ENCODE measurements at places on chromosomes 3 and 15.

- DNase-seq, result peak; percentile 67
Observed at GRCh38 chr15:39976291-39977274, 42.7 kb downstream of the EIF2AK4 start.

GRCh38 chr3:128263118-128263517, 109.8 kb downstream of the EEFSEC start:
- DNase-seq, result no peak

DNA sequence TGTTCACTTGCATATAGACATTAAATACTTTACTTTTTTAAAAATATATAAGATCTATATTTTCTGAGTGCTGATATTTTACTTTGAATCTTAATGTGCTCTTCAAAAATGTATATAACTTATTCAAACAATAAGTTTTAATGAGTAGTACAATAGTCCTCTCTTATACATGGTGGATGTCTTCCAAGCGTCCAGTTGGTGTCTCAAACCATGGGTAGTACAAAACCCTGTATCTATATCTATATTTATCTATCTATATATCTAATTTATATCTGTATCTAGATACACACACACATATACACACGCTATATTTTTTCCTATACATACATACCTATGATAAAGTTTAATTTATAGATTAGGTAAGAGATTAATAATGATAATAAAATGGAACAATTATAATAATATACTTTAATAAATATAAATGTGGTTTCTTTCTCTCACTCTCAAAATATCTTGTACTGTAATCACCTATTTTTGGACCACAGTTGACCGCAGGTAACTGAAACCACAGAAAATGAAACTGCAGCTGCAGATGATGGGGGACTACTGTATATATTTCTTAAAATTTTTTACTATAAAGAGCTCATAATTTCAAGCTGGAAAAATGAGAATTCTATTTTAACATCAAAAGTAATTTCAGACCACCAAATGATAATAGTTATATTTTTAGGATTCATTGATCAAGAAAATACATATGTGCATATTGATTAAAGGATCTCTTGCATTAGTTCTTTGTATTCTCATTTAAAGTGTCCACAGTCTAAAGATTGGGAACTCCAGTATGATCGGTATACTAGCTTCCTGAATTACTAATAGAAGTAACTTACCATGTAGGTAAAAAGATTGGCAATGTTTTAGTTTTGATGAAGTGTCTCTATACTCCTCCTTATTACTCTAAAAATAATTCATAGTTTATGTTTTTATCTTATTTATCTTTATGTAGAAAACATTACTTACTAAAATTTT, 215.1 kb upstream of the MLF1 start:
- DNase-seq, result no peak

DNA sequence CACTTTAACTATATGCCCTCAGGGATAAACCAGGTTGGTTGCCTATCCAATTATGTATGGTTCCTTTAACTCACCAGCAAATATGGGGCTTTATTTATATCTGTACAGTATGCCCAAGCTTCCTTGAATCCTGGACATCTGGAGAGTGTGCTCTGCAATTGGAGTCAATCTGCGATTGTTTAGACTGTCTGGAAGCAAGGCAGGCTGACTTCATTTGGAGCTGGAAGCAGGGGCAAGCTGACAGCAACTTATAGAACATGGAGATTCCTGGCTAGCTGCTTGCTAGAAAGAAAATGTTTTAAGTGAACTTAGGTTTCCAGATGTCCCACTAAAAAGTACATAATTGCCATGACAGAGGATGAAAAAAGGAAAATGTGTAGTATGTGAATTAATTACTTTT, 63.7 kb upstream of the TPRG1 start:
- peak; percentile 43 for DNase-seq

DNA sequence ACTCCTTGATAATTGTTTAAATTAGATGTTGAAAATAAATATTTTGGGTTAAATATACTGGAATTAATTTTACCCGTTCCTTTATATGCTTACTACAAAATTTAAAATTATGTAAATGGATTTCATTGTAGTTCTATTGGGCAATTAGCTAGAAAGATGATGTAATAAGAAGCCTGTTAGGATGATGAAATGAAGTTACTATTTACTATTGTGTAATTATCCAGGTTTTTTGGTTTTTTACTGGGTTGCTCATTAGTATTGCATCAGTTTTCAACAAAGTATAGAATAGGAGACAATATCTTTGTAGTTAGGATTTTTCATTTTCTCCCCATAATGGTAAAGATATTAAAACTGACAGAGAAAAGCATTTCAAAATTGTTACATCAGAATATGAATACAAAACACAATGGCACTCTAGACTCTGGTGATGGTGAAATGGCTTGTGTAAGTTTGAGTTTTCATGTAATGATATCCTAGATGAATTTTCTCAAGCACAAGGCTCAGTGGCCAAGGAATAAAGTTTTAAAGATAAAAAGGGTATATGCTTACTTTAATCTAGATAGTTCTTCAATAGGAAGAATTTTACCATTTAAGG, 222.0 kb downstream of the P3H2 start:
- DNase-seq, result no peak

- DNase-seq, result no peak
Observed at GRCh38 chr15:47870956-47871625, 153.8 kb downstream of the SEMA6D start.

DNA sequence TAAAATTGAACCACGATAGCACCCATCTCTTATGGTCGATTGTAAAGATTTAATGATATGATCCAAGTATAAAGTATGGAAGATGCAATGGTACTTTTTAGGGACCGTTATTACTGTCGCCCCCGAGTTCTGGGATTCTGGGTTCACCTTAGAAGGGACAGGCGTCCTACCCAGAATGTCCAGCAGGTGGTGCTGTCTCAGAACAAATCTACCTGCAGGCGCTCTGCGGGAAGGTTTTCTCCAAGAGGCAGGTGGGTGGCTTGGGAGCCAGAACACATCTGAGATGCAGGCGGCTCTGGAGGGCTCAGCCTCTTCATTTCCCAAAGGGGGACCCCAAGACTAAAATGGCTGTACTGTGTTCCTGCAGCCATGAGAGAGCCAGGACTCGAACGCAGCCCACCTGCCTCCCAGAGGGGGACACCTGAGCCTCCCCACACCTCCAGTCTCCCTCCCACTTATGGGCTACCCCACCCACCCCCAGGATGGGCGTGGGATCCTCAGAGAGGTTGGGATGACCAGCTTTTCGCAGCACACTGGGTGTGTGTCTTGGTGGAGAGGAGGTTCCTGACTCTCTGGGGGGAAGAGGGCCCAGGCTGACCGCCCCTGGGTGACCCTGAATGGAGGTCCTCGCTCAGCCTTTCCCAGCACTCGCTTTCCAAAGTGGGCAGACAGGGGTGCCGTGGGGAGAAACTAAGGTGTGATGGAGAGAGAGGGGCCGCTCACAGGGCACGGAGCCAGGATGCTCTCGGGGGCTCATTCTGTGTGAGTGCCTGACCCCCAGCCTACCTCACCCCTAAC, 28.1 kb upstream of the CORO2B start:
- DNase-seq, result no peak

DNA sequence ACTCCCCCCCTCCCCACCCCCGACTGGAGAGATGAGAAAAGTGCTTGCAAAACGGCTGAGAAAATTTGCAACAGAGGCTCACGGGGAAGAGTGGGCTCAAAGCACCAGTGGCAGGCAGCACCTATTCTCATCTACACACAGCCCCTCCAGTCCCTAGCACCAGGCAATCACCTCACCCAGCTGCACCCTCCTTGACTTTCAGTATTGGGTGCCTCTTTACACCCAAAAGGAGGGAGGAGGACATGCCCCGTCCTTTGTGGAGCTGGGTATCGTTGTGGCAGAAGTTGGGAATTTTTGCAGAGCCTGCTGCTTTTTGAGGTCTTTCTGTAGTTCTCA, 182.8 kb upstream of the TOPAZ1 start:
- no peak for DNase-seq

- DNase-seq, result no peak
Observed at GRCh38 chr15:31222773-31223341, 103.8 kb upstream of the KLF13 start.

- no peak for DNase-seq
Observed at GRCh38 chr3:194800002-194800401, 114.3 kb downstream of the FAM43A start.

DNA sequence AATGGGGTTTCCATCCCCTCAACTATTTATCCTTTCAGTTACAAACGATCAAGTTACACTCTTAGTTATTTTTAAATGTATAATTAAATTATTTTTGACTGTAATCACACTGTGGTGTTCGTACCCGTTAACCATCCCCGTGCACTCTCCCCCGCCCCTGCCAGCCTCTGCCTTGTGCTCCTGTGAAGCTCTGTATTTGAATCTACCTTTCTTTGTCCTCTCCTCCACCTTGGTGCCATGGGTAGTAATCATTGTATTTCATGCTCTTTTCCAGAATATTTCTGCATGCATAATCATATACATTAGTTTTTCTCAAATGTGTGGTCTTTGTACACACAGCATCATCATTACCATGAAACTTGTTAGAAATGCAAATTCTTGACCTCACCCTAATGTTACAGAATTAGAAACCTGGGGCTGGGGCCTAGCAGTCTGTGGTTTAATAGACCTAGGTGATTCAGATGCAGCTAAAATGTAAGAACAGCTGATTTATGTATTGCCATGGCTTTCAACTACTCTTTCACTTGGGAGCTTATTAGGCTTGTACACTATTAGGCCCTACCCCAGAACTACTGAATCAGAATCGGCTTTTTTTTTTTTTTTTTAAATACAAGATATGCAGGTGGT, 91.5 kb downstream of the STT3B start:
- DNase-seq, result no peak

GRCh38 chr3:154427685-154428285, 2.2 kb downstream of the GPR149 start:
- no peak for DNase-seq

GRCh38 chr15:77753281-77753873, 120.7 kb upstream of the LINGO1 start:
- no peak for DNase-seq

DNA sequence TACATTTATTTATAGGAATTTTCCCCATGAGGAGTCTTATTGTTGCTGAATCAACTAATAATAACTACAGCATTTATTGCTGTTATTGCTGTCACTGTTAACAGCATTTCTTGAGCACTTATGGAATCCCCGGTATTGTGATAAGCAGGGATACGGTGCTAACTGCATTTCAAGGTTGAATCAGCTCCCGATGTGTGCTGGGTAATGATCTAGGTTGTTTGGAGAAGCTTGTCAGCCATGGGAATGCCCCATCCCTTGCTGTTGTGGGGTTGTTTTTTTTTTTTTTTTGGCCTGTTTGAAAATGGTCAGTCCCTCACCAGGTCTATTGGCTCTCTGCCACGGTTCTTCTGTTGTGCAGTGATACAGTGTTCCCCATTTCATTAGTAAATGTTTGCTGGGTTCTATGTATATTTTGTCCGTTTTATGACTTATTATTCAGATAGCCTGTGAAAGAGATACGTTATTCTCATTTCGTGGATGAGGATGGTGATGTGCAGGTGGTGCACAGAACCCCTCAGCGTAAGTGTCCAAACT, 48.5 kb downstream of the MED12L start:
- no peak for DNase-seq

DNA sequence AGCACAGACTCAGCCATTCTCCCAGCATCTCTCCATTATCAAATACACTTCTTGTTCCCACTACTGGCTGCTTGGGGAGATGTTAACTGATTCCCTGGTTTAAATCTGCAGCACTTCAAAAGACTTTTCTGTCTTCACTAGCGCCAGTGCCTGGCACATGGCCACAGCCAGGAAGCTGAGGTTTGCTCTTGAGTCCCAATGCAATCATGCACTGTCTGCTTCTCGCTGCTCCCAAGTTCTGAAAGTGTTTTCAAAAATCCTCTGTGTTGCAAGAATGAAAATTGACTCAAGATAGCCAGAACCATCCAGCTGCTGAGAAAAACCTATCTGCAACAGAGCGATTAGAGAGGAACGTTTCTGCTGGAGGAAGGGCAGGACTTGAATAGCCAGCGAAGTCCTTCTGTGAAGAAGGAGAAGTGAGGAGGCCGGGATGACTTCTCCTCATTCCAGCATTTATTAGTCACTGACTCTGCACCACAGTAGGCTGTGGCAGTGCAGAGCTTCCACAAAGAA, 358.4 kb upstream of the NR2F2 start:
- no peak for DNase-seq

GRCh38 chr3:168100777-168101492, 5.2 kb upstream of the GOLIM4 start:
- DNase-seq, result no peak

- DNase-seq, result no peak
Observed at GRCh38 chr3:190485830-190486532, 27.9 kb upstream of the IL1RAP start.

DNA sequence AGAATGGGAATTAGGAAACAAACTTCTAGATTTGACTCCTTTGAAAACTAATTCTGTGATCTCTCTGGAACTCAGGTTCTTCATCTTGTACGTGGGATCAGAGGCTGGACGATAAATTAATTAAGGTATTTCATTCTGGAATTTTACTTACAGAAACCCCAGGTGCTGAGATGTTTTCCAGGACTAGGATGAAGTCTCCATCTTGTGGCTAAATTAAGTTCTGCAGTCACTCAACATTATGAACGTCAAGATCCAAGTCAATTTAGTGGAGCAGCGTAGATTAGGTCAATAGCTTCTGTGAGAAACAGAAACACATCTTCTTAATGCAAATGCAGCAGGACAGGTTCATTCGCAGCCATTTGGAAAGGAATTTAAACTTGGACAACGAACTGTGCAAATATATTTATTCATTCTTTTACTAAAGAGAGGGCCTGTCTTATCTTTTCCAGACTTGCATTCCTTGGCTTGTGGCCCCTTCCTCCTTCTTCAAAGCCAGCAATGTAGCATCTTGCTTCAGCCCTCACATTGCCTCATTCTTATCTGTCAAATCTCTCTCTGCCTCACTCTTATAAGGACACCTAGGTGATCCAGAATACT, 26.7 kb upstream of the TMC3 start:
- no peak for DNase-seq

DNA sequence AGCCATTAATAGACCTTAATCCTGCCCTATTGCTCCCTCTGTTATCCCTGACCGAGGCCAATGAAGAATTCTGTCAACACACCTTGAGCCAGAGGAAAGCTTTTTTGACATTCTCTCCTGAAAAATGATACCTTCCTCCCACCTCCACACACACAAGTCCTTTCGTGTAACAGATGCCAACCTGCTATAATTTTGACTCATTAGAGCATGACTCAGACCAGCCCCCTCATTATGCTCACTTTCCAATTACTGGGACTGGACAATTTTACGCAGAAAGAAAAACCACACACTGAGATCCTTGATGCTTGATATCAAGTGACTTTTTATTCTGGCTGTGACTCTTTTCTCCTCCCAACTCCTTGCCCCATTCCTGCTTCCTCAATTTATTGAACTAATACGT, 50.9 kb downstream of the LSAMP start:
- no peak for DNase-seq

DNA sequence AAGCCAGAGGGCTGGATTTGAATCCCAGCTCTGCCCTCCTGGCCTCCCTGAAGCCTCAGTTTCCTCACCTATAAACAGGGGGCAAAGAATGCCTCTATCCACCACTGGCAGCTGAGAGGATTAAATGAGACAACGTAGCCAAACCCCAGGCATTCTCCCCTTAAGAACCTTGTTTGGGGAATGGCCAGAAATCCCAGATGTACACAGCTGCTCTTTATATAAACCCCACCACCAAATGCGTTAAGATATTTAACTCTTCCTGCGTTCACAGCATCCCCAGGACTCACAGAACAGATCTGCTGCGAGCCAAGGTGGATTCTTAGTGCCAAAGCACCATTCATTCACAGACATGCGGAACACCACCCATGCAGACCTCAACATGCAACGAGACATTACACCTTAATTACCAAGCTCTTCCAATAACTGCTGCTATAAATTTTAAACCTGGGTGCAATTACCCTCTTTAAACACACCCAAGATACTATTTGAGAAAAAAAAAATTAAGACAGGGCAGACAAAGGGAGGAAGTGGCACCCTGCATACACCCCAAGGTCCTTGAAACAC, 5.2 kb downstream of the TLE3 start:
- DNase-seq, result no peak

All from left hindlimb (tissue), 1 donor.